ENCODE measurements at places on chromosomes 2 and 18.

DNA sequence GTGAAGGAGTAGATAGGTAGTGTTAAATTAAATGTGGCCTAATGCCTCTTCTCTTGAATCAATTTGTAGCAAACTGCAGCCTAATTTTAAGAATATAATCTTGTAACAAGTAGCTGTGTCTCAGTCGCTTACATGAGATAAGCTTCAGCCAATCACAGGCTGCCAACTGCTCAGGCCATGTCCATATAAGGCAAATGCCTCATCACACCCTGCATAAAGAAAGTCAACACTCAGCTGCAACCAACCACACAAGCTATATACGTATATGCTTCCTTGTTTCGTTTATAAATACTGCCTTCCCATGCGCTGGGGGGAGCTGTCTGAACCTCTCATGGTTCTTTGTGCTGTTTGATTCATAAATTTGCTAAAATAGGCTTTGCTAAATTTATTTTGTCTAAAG is 476.3 kb downstream of the TRIB2 start:
- no peak for DNase-seq

DNA sequence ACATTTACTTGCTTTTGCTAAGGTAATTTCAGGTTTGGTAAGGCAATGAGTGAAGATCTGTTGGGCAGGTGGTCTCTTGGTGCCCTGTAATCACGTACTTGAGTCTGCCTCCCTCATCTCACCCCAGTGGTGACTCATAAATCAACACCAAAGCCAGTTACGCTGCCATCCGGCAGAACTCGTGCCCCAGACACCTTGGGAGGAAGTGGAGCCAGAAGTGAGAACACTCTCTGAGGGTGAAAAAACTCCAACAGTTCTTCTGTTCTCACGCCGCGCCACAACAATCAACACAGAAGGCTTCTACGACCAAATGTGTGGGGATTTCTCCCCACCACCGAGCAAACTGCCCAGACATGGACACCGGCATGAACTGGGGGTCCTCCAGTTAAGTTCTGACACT is 206.2 kb downstream of the ARL4C start:
- DNase-seq = no peak

- DNase-seq = peak; percentile 31
Measured at GRCh38 chr2:53969968-53970723, 647 bp downstream of the PSME4 start.

- no peak for DNase-seq
Measured at GRCh38 chr2:31038385-31038784, 99.9 kb downstream of the GALNT14 start.

DNA sequence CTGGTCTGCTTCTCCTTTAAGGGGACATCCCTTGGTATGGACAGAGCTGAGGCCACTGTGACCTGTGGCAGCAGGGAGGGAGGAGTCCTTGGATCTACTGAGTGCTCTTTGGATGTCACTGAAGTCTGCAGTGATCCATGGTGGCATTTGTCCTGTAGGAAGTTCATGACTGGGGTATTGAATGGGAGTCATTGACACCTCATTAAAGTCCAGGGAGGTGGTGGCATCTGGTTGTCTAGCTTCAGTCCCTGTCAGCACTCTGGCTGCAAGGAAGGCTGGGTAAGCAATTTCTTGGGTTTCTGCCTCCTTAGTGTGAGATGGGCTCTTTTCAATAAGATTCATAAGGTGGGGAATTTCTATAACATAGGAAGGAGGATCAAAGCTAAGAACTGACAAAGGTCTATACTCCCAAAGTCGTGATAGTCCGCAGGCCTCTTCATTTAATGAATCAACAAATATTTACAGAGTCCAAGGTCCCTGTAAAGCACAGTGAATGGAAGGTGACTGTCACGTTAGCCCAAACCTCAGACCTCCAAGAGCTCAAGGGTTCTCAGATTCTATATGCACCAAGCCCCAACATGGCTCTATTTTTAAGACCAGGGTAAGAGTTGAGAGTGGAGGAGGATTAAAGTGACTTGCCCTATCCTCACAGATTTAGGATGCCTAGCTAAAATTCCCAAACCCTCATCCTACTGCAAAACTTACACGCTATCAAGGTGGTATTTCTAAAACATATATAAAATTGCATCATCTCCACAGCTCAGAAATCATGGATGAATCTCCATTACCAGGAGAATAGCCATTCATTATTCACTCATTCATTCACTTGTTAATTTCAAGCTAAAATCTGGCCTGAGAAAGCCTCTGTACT is 40.2 kb downstream of the THNSL2 start:
- no peak for DNase-seq

GRCh38 chr2:238256594-238257104 is 16.8 kb upstream of the HES6 start:
- DNase-seq = peak; percentile 20

- no peak for DNase-seq
Measured at GRCh38 chr2:99729104-99730025, 239.5 kb upstream of the REV1 start.

DNA sequence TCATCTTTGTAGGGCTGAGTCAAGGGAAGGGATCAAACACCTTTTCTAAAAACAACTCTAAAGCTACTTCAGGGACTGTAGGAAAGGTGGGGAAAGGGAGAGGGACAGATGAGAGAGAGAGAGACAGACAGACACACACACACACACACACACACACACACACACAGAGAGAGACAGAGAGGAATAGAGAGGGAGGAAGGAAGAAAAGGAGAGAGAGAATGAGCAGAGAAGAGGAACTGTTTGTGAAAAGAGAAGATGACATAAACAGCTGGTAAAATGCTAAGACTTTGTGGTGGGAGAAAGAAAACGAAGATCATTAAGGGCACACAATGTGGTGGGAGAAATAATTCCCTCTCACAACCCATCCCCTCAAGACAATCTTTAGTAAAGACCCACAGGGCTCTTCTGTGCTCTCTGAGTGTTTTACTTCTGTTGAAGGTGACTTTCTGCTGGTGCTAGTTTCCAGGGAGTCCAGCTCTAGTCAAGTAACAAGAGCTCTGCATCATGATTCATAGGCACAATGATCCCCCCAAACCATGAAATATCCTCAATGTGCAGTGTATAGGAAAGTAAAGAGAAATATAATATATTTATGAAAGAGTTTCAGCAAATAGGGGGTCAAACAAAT is 77.2 kb upstream of the STK17B start:
- DNase-seq = no peak

DNA sequence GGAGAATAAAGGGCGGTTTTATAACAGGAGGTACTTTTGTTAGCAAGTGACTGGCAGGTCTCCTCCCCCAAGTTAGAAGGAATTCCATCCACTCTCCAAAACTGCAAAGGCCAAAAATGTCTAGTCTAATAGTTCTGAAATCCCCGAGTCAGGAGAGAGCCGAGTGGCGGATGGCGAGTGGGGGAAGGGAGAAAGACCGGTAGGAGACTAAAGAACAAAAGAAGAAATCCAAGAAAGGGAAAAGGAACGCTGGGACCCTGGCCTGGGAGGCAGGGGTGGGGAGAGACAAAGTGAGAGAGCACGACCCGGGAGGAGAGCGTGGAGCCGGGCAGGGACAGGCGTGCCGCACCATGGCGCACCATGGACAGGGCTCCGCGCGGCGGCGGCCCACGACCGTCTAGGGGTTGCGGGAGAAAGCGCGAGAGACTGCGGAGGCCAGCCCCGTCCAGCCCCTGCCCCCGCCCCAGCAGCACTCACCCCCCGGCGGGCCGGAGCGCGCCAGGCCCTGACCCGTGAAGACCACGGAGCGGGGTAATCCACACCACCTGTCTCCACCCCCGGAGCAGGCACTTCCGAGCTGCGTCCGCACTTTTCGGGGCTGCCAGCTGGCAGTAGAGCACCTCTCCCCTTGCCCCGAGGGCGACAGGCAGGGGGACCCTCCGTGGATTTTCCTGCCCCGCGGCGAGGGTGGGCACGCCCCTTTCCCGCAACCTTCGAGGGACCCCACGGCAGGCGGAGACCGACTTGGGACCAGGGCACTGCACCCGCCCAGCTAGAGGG is 1.6 kb downstream of the CDH2 start:
- no peak for DNase-seq

DNA sequence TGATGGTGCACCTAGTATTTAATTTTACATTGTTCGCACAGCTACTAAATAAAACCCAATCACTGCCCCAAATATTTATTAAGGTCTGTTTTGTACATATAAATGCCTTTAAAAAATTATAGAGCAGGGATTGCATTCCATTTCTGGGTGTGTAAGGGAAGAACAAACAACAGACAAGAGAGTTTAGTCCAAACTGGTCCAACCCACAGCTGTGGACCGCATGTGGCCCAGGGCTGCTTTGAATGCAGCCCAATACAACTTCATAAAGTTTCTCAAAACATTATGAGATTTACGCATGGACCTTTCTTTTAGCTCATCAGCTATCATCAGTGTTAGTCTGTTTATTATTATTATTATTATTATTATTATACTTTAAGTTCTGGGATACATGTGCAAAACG is 114.8 kb upstream of the LRATD1 start:
- DNase-seq = no peak

DNA sequence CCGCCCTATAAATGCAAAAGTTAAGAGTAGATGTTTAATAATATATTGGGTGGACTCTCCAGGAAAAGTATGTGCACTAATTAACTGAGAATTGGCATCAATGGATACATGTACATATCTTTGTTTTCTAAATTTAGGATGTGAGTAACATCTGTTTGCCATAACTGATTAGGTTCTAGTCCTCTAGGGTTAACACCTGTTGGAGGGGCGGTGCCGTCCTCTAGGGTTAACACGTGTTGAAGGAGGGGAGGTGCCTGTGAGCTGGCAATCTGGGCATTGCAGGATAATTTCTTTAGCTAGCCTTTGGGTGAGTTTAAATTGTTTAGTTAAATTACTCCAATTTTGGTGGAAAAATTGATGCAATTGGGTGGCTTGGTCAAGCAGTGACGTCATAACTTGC is 30.9 kb downstream of the HTR2B start:
- no peak for DNase-seq

DNA sequence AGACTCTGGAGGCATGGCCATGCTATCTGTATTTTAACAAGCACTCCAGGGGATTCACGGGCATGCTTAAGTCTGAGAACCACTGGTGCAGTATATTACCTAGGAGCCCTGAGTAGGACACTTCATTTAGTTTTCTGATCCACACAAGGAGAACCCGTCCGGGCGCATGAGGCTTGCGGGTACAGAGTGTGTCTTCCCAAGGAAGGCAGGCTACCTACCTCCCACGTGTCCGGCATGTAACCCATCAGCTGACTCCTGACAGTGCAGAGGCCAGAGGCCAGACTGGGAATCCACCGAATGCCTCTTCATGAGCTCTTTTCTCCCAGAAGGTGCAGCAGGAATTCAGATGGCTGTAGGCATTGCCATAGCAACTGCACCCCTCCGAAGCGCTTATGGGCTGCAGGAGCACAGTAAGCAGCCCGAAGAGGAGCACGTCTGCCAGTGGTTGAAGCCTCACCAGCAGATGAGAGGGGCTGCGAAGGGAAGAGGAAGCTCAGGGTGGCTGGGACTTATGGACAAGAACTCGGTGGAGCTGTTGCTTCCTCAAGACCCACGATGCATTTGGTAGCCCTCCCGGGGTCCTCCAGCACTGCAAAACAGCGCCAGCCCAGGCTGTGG is 33.8 kb upstream of the DNMT3A start:
- no peak for DNase-seq

DNA sequence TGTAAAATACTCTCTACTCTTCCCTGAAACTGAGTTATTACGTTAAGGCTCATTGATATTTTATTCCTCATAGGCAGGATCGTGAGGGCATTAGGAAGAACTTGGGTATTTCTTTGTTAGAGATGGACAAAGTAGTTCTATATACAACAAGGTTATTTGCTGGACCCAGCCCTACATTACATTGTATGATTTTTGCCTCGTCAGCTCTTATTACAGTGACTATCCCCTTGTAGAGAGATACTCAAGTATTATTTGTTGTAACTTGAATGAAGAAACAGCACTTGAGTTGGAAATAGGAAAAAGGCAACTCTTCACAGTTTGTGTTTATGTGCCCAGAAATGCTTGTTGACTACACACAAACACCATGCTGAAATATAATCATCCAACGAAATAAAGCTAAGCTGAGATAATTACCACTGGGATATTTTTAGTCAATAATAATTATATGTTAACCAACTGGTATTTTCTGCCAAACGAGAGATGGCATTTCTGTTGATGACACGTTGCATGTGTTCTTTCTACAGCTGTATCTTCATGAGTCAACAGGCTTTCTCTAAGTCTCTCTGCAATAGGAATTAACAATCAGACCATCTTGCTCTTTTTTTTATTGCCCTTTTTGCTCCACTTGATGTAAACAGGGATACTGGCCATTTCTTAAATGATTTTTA is 947.6 kb downstream of the DPP10 start:
- no peak for DNase-seq

- DNase-seq = no peak
Measured at GRCh38 chr2:1806254-1806653, 61.9 kb upstream of the PXDN start.

GRCh38 chr18:58653814-58654509 is 17.3 kb upstream of the MALT1 start:
- DNase-seq = no peak

GRCh38 chr2:170869461-170869860 is 52.8 kb downstream of the GAD1 start:
- DNase-seq = no peak

DNA sequence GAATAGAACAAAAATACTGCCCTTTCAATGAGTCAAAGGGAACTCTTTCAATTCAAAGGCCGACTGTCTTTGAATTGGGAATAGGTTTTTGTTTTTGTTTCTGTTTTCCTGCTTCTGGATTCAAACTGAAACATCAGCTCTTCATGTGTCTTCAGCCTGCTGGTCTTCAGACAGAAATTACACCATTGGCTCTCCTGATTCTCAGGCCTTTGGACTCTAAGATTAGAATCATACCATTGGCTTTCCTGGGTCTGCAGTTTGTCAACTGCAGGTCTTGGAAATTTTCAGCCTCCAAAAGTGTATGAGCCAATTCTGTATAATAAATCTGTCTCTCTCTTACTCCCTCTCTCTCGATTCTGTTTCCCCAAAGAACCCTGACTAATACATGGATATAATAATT is 31.1 kb downstream of the CTLA4 start:
- DNase-seq = no peak

DNA sequence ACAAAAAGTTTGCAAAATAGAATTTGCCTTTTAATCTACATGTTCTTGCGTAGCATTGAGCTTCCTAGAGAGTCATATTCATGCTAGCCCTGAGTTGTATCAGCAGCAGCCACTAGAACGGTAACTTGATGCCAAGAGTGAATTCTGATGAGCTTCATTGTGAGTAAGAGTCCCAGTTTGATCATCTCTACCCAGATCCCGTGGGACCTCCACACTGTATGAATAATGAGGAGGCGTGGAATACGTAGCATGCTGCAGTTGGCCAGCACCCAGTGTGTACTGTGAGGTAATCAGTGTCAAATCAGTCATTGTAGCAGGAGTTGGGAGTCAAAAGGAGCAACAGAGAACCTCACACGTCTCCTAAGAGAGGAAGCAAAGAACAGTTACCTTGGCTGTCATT is 197.9 kb downstream of the NEDD4L start:
- no peak for DNase-seq

GRCh38 chr2:54579682-54580620 is 123.8 kb downstream of the SPTBN1 start:
- DNase-seq = peak; percentile 48

DNA sequence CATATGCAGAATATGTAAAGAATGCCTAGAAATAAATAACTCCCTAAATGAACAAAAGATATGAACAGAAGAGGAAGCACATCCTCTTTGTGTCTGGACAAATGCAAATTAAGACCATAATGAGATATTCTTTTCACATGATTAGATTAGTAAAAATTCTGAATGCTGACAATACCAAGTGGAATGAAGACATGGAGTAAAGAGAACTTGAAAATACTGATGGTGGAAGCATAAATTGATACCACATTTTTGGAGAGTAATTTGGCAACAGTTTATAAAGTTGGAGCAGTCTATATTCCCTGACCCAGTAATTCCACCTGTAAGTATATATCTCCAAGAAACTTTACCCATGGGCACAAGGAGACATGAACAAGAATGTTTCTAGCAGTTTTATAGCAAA is 130.0 kb downstream of the CAPN13 start:
- no peak for DNase-seq

Data from bone marrow (tissue), 2 donors.